Stimulated activated CD4-positive, alpha-beta T cell treated with anti-CD3 and anti-CD28 coated beads, Interleukin-2, amount 100 ng/mL, for 48 hours (primary cell): ENCODE measurements at places on chromosomes 4 and X.

DNA sequence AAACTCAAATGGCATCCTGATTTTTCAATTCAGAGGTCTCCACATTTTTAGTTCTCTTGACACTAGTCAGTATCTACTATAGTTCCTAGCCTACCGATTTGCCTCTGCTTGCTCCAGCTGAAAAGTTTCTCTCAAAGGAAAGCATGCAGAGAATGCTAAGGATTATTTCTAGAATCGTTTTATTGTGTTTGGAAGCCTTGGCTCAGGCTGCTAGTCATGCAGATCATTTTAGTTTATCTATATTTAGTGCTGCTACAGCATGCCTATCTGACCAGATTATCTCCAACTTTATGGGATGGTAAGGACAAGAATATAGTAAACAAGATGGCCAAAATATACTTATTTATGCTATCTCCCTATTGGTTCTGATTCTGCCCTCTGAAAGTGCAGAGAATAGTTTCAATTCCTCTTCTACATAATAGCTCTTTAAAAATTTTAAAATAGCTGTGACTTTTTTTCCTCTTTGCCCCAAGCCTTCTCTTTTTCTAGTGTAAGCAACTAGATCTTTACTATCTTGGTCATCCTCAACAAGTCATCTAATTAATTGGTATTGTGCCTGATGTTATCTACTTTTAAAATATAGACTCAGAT is 15.7 kb upstream of the DRP2 start:
- DNase-seq, result no peak

DNA sequence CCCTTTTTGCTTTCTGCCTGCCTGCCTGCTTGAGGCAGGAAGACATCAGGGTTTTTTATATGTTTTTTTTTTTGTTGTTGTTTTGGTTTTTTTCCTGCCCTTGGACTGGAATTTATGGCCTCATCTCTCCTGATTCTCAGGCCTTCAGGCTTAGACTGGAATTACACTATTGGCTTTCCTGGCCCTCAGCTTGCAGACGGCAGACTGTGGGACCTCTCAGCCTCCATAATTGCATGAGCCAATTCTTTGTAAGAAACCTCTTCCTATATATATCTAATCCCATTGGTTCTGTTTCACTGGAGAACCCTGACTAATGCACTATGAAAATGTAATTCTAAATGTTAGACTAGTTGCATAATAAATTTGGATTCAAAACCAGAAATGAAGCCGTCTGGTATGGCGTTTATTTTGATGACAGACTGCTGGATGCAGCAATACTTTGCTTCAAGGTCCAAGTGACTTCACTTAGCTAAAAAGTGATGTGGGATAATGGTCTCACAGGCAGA is 59.0 kb downstream of the SEL1L3 start:
- no peak for DNase-seq

- no peak for DNase-seq
These were observed 466.3 kb downstream of the NAF1 start for GRCh38 chr4:162700358-162700757.

DNA sequence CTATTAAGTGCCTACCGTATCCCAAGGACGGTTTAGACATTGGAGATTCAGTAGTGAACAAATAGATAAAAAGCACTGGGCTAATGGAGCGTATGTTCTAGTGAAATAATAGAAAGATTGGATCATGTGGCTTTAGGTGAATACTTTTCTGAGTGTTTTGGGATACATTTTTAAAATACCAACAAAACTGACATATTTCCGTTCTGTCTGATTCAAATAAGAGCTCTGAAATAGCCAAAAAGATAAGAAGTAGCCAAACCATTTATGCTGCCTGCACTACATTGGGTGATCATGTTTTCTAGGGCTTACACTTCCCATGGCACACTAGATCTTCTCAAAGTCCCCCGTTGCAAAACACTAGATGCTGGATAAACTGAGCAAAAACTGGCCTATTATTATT is 14.2 kb downstream of the IGFBP7 start:
- no peak for DNase-seq

DNA sequence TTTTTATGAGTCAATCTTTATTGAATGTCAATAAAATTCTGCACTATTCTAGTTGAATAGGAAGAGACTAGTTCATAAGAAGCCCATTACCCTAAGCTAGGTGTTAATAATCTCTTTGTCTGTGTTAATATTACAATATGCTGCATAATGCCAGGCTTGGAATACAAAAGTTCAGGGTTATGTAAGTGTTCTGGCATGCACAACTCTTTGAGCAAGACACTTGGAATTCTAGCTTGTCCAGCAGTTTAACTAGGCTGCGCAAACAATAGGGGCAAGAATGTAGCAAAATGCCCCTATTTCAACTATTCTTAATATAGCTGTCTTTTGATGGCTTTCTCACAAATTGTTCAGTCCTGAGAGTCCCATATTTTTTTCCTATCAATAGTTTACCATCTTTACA is 31.3 kb upstream of the ETNPPL start:
- DNase-seq, result no peak

GRCh38 chr4:45803994-45804393 is 319.9 kb downstream of the GABRG1 start:
- no peak for DNase-seq

DNA sequence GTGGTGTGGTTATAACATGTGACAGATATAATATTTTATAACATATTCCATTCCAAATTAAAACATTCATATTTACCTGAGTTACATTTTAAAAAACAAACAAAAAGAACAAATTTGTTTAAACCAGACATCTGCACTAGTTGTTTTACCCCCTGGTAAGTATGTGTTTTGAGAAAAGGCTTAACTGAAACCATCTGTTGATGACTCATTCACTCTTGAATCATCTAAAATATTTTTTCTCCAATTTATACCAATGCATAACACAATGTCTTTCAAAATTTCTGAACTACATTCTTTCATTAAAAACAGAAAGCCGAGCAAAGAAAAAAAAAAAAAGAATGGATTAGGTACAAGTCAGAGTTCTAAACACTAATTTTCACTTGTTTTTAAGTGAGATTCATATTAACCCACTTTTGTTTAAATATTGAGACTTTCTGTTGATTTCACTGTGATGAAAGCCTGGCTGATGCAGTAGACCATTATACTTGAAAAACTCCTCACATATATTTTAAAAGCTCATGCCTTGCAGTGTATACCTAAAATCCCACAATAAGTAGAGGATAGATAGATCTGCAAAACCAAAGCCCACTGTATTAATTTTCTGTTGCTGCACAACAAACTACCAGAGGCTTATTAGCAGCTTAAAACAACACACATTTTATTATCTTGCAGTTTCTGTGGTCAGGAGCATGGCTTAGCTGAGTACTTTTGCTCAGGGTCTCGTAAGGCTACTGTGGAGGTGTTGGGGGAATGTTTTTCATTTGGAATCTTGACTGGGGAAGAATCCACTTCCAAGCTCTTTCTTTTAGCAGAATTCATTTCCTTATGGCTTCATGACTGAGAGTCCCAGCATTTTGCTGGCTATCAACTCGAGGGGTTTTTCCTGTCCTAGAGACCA is 221.5 kb downstream of the PCDH18 start:
- no peak for DNase-seq

- DNase-seq, result no peak
These were observed 33.3 kb downstream of the MEPE start for GRCh38 chr4:87865960-87866598.

DNA sequence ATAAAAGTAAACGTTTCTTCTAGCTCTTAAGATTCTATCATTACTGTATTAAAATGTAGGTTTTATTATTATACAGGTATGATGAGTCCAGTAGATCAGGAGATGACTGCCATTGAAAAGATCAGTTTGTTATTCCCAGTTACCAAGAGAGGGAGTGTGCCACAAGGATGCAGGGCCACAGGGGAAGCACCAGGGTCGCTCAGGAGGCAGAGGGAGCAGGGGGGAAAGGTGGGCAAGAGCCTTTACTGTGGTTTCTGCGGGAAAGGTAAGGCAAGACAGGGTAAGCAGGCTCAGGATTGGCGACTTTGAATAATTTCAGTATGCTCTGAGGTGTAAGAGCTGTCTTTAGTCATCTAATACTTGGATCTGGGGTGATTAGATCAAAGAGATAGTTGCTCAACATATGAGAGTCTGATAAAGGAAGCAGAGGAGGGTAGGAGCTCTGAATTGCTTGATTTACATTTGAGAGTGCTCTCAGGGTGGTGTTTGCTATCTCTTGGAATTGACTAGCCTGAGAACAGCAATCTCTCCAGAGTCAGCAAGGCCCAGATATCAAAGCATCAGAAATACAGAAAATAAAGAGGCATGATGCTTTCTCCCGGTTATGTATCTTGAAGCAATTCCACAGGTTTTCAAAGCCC is 86.0 kb downstream of the NDST3 start:
- no peak for DNase-seq

DNA sequence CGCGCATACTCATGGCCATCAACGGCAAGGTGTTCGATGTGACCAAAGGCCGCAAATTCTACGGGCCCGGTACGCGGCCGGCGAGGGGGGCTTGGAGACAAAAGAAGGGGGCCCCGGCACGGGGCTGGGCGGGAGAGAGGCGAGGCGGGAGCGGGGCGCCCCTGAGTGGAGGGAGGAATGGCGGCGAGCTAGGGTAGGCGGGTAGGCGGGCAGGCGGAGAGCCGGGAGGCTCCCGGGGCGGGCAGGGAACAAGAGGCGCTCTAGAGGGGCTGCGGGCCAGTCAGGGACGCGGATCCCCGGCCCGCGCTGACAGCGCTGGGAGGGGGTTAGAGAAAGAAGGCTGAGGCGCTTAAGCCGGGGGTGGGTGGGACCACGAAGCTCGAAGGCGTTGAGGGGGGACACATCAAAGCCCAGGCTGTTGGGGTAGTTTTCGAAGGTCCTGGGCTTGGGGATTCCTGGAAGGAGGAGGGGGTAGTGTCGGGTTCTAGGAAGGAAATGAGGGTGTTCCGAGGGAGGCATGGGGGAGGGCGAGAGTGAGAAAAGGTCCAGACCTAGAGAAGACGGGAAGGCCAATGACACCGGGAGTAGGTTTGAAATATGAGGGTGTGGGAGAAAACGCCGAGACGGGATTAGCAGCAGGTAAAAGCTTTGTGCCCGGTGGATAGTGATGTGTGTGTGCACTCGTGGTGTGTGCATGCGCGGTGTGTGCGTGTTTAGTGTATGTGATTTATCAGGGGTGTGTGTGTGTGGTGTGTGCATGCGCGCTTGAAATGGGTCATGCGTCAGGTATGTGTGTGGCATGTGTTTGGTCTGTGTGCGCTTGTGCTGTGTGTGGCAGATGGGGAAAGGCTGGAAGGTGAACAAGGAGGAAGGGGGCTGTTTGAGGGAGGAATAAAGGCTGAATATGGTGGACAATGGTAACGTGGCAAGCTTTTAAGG is 807 bp downstream of the PGRMC1 start:
- peak; percentile 6 for DNase-seq

GRCh38 chr4:108851366-108851765 is 88.5 kb upstream of the ETNPPL start:
- DNase-seq, result no peak
